ENCODE measurements at places on chromosomes 2 and 18. TPM values are rescaled to one million over a fixed set of nuclear protein-coding genes. Genes with fewer than 3 reads are reported as not detected.

Gene PRSS56
- not detected for total RNA-seq

Gene STARD6
- total RNA-seq: not detected

Gene SFTPB
- not detected for total RNA-seq

Gene CD8B2
- total RNA-seq: not detected

- DNase-seq: no peak
Measured at GRCh38 chr18:22175346-22175745, 6.0 kb downstream of the GATA6 start.

GRCh38 chr18:54357082-54357659 lies 487 bp downstream of the STARD6 start:
- DNase-seq: no peak

- DNase-seq: no peak
Measured at GRCh38 chr2:119011162-119011909, 69.3 kb downstream of the MARCO start.

- no peak for DNase-seq
Measured at GRCh38 chr2:173053043-173053699, 22.5 kb upstream of the MAP3K20 start.

GRCh38 chr2:112713926-112714325 lies 6.9 kb upstream of the NT5DC4 start:
- DNase-seq: peak; percentile 36

GRCh38 chr2:119407430-119408220 lies 24.0 kb upstream of the TMEM37 start:
- DNase-seq: peak; percentile 58

- DNase-seq: no peak
Measured at GRCh38 chr2:25290811-25291495, 50.8 kb downstream of the DNMT3A start.
